ENCODE measurements at places on chromosomes 11 and 22.

DNA sequence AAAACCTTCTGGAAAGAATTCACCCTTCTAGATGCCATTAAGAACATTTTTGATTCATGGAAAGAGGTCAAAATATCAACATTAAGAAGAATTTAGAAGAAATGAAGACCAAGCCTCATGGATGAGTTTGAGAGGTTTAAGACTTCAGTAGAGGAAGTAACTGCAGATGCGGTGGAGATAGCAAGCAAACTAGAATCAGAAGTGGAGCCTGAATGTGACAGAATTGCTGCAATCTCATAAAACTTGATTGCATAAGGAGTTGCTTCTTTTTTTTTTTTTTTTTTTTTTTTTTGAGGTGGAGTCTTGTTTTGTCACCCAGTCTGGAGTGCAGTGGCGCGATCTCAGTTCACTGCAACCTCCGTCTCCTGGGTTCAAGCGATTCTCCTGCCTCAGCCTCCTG is 51.6 kb downstream of the MS4A13 start:
- no peak for DNase-seq

GRCh38 chr11:108871867-108872266 is 207.0 kb downstream of the DDX10 start:
- no peak for DNase-seq

GRCh38 chr11:16012125-16012751 is 344.1 kb downstream of the SOX6 start:
- DNase-seq = no peak

GRCh38 chr11:57303280-57303989 is 21.3 kb downstream of the TNKS1BP1 start:
- DNase-seq = no peak

DNA sequence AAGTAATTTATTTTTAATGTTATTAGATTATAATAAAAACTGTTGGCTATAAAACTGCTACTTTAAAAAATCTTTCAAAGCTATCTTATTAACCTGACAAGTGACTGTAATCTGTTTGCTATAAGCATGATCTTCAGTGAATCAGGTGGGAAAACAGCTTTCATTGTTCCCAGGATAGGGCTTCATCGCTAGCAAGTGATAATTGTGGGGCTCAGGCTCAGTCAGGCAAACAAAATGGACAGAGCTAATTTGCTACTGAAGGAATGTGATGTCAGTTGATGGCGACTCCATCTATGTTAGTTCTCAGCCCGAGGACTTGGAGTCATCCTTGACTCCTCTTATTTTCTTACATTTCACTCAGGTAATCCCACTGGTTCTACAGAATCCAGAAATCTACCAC is 125.0 kb downstream of the RASSF10 start:
- DNase-seq = no peak

- no peak for DNase-seq
These were observed 252.4 kb downstream of the GRM5 start for GRCh38 chr11:88813233-88813915.

DNA sequence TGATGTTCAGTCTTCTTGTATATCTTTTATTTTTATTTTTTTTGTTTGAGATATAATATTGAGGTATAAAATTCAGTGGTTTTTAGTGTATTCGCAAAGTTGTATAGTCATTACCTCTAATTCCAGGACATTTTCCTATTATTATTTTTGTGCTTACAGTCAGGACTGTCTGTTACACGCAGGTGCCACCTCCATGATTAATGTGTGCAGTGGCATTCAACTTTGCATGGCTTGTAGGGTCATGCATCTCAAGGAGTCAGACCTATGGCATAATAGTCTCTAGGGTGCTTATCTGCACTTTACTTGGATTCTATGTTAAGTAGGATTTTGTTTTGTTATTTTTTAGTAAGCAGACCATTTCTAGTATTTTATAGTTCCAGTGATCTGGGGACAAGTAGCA is 1.0 kb downstream of the CTR9 start:
- no peak for DNase-seq

DNA sequence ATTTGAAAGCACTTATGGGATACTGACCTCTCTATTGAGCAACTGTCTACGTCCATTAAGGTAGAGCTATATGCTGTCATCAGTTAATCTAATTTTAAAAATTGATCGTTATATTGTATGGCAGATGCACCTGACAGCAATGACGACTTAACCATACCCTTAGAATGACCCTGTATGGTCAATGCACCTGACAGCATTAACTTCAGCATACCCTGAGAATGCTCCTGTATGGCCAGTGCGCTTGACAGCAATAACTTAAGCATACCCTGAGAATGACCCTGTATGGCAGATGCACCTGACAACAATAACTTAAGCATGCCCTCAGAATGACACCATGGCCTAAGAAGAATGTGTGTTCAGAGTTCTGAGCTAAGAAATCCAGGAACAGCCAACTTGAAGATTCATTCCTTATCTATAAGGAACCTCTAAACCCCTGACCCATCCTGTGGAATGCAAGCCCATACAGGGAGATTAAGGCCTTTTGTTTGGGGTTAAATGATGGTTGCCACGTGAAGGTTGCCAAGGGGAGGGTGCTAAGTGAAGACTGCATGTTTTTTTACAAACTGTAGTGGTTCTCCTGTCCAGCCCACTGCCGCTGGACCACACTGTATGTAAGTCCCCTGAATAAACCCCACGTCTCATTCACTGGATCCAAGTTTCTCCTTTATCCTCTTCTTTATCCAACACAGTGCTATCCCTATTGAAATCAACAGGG is 138.3 kb downstream of the GUCY1A2 start:
- no peak for DNase-seq

- no peak for DNase-seq
These were observed 258.6 kb downstream of the METTL15 start for GRCh38 chr11:28366549-28367346.

DNA sequence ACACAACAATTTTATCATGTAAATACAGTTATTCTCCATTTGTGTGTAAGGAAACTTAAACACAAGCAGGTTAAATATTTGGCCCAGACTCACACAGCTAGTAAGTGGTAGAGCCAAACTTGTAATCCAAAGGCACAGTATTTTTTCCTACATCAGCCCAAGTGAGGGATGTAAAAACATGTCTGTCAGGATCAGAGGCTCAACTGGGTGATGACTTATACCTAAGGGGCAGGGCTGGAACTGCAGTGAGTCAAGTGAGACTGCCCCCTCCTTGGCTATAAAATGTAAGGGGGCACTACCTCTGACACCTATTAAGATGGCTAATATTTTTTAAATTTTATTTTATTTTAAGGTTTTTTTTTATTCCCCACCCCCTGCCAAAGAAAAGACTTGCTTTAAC is 82.6 kb downstream of the APIP start:
- DNase-seq = no peak

DNA sequence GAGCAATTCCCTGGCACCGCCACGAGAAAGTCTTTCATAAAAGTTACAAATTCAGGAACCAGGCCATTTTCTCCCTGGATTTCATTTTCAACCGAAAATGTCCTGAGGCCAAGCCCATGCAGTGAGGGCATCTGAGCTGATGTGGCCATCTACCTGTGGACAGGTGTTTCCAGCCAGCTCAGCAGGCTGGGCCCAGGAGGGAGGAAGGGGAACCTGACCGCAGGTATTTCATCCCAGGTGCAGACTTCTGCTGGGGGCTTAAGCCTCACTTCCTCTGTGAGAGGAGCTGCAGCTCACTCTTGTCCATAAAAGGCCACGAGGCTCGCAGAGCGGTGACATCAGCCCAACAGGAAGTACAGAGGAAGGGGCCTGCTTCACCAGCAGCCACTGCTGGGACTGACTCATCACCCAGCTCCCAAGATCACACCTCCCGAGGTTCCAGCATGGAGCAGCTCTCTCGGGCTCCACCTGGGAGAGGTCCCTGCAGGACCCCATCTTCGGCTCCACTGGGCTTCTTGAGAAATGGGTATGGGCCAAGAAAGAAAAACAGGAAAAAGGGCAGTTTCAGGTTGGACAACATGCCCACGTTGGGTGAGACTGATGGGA is 56.4 kb downstream of the MYH9 start:
- peak; percentile 80 for DNase-seq

DNA sequence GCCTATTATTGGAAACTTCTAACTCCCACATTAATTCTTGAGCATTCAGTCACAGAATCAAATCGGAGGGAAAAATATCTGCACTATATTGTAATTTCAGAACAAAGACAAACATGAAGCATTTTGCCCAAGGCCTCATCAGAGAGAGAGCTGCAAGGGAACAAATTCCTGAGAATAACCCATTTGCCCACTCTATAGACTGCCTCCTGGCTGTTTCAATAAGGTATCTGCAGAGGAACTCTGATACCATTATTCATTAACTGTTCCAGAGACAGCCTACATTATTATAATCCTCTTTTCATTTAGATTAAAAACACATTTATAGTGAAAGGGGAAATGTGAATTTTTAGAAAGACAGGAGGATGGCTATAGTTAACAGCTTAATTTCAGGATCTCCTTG is 663.9 kb downstream of the DLG2 start:
- DNase-seq = no peak

DNA sequence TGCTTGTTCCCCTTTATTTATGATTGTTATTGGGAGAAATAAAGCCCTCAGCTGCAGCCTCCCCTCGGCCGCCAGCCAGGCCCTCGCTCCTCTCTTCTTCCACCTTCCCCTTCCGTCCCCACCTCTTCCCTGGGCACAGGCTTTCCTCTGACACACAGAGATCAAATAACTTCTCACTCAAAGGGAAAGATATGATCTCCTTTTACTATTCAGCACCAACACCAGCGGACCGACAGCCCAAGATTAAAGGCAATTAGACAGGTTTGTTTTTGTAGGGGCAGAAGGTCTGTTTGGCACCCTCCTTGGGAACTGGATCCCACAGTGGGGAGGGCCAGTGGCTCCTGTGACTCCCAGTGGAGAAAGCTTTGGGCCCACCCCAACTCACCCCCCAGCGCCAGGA is 23.0 kb downstream of the NECTIN1 start:
- no peak for DNase-seq

- no peak for DNase-seq
These were observed 37.3 kb downstream of the LRP5 start for GRCh38 chr11:68349461-68350249.

GRCh38 chr11:16825968-16826367 is 87.5 kb downstream of the C11orf58 start:
- DNase-seq = no peak

GRCh38 chr11:127273593-127274327 is 273.2 kb upstream of the KIRREL3 start:
- DNase-seq = no peak

DNA sequence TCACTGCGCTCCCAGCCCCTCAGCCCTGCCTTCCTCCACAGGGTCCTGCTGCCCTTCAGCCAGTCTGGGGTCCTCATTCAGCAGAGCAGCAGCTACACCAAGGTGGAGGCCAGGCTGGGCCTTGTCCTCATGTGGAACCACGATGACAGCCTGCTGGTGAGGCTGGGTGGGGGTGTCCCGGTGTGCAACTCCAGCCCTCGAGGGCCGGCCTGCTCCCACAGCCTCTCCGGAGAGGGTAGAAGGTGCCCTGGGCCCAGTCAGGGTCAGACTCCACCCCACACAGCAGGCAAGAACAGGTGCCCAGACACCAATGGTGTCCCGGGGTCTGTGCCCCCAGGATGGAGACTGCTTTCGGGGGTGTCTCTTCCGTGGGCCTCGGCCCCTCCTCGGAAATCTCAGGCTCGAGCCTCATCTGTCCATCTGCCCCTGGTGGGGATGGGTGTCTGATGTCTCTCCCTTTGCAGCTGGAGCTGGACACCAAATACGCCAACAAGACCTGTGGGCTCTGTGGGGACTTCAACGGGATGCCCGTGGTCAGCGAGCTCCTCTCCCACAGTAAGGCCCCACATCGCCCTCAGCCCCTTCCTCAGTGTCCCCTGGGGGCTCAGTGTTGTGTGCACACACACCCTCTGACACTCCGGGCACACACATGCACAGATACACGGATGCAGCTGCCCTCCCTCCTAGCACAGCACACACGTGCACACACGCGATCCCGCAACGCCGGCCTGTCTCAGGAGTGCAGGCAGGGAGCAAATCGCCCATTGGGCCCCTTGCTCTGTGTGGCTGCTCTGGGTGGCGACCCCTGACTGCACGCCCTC is 4.9 kb downstream of the MUC5AC start:
- no peak for DNase-seq

- no peak for DNase-seq
These were observed 76.7 kb downstream of the BMAL1 start for GRCh38 chr11:13354335-13354734.

DNA sequence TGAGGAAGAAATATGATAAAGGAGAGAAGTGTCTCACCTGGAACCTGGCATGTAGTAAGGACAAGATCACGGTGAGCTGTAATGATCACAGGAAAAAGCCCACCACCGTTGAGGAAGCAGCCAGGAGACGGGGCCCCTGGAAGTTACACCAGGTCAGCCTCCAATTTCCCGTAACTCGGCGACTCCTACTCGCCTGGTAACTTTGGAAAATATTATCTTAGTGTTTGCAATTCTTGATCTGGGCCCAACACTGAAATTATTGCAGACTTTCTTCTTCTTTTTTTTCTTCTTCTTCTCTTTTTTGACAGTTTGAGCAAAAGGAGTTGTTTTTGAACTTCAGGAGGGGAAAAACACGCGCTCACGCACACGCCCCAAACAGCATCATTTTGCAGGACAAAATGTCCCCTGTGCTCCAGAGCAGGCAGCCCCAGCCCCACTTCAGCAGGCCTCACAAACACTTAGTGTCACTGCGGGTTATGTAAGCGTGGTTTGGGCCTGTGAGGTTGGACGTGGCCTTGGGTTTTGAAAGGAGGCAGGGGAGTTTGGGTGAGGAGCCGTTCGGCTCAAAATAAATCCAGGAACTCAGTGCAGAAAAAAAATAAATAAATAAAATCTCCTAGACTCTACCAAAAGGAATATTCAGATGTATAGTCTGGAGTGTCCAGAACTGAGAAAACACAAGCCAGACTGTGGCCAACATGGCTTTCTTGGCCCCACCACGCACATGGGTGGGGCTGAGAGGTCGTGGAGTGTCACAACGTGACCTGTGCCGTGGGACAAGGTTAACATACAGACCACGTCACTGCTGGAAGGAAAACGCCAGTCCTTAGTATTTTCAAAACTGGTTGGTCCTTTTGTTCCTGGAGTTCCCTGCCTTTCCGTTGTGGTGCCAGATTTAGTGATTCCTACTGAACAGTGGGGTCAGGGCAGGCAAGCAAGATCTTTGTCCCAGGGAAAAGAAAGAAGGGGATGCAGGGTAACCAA is 26.3 kb upstream of the MN1 start:
- no peak for DNase-seq

- no peak for DNase-seq
These were observed 30.7 kb upstream of the CLDN5 start for GRCh38 chr22:19554834-19555404.

- DNase-seq = no peak
These were observed 5.4 kb downstream of the DEAF1 start for GRCh38 chr11:689625-690024.

- DNase-seq = no peak
These were observed 18.0 kb downstream of the PARVA start for GRCh38 chr11:12395333-12395732.

DNA sequence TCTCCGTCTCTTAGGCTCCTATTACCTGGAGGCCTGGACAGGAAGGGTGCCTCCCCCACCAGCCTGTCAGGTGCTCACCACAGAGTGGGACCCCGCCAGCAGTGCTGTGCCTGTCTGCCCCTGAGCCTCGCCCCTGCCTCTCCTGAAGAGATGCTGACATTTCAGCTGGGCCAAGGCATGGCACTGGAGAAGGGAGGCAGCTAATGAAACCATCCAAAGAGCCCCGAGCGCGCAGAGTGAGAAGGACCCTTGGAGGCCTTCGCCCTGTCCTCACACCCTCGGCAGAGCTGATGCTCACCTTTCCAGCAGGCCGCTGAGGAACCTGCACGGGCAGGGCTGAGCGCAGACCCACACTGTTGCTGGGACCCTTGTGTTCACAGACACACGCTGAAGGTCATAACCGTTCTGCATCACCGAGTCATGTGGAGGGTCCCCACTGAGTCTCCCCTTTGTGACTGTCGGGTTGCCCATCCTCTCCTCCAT is 2.1 kb upstream of the LRFN4 start:
- no peak for DNase-seq

All from amniotic stem cell (primary cell).